Hepatocyte (in vitro differentiated cells): ENCODE measurements at places on chromosomes 11 and 22. TPM values are rescaled to one million over a fixed set of nuclear protein-coding genes. Genes with fewer than 3 reads are reported as not detected.

CCDC87 gene
- 0.36 and 0.53 TPM in 2 replicates for total RNA-seq

- DNase-seq: no peak
- no peak overlapping the region for H3K4me3 ChIP-seq
- H3K27ac ChIP-seq: no peak overlapping the region
- H3K36me3 ChIP-seq: no peaks in the 10 kb centered on the region
Observed at GRCh38 chr22:47113853-47114415, 351.5 kb downstream of the TBC1D22A start.

SOX10 gene
- not detected in 2 replicates for total RNA-seq

MEI1 gene
- not detected in 2 replicates for total RNA-seq

- peaks cover 7% of the 10 kb centered on the region for H3K27me3 ChIP-seq
- no peak for DNase-seq
Observed at GRCh38 chr11:73221996-73222395, 3.9 kb downstream of the P2RY2 start.

CELSR1 gene
- total RNA-seq: 5.8 and 8.7 TPM in 2 replicates

GRCh38 chr22:39294571-39295468 is 24.6 kb downstream of the RPL3 start:
- no peaks in the 10 kb centered on the region for H3K27me3 ChIP-seq
- H3K4me3 ChIP-seq: no peak overlapping the region
- H3K36me3 ChIP-seq: no peaks in the 10 kb centered on the region
- peaks cover 36% of the 10 kb centered on the region for H3K4me1 ChIP-seq

DNA sequence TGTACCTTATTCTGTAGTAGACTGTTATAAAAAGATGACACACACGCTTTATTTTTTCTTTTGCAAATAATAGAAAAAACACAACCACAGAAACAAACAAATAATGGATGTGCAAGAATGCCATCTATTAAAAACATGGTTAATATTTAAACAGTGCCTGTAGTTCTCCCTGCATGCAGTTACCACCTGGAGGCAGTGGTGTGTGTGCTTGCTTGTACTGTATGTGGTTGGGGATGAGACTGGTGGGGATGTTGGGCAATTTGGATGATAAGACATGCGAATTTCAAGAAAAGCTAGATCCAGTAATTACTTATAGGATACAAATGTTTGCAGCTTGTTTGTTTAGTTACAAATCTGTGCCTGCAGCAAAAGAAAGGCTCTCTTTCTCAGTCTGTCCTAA is 3.6 kb downstream of the C11orf87 start:
- H3K4me1 ChIP-seq: no peaks in the 10 kb centered on the region

TNNT3 gene
- total RNA-seq: 19.2 and 20.6 TPM in 2 replicates

DNA sequence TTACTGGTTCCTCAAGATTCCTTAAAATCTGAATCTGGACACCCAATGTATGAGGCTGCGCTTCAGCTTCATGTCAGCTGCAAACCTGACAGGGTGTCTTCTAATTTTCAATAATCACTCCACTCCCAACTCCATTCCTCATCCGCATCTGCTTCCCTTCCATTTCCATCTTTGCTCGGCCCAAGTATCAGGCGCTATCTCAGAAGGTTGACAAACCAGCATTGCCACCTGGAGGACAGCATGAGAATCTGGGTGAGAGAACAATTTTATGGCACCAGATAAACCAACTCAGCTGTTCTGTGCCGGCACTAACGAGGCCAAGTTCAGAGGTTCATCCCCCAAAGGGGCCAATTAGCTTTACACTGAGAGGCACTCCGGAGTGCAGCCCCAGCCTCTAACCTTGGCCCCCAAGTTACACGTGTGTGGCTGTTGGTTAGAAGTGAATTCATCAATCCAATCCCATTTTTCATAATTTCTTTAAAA is 79.1 kb upstream of the LMO2 start:
- H3K36me3 ChIP-seq: no peaks in the 10 kb centered on the region
- H3K27ac ChIP-seq: no peak overlapping the region
- H3K27me3 ChIP-seq: no peaks in the 10 kb centered on the region
- no peaks in the 10 kb centered on the region for H3K4me1 ChIP-seq
- no peak overlapping the region for H3K4me3 ChIP-seq

HIKESHI gene
- 46.2 and 46.6 TPM in 2 replicates for total RNA-seq

SMC1B gene
- total RNA-seq: not detected in 2 replicates

TECTA gene
- total RNA-seq: 0.12 and 0.50 TPM in 2 replicates

DNA sequence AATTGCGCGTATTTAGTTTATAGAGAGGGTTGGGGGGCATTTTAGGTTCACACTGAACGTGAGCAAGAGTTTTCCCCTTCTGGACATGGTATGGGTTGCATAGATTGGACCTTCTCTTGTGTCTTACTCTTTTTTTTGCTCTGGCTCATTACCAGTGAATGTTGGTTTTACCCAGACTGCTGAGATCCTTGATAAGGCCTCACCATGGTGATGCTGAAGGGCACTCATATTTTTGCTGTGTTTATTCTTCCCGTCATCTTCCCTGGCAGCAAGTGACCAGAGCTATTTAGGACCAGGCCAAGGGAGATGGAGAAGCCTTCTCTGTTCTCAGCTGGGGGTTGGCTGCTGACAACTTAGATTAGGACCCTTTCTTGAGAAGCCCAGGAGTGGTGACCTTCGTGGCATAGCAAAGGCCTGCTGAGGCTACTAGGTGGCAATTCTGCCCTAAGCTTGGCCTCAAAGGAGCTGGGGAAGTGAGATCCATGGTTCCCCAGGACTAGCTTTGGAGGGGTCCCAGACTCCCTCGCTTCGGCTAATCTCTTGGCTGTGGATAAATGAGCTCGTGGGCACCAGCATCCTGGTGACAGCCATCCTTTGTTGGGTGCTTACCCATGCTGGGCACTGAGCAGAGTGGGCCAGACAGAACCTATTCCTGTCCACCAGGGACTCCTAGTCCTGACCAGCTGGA is 47.3 kb downstream of the GRIK4 start:
- H3K4me1 ChIP-seq: peaks cover 8% of the 10 kb centered on the region
- no peak for DNase-seq
- H3K27ac ChIP-seq: no peak overlapping the region
- peaks cover 34% of the 10 kb centered on the region for H3K27me3 ChIP-seq
- no peaks in the 10 kb centered on the region for H3K36me3 ChIP-seq

- H3K4me3 ChIP-seq: no peak overlapping the region
- H3K4me1 ChIP-seq: no peaks in the 10 kb centered on the region
- no peak for DNase-seq
- H3K27ac ChIP-seq: no peak overlapping the region
Observed at GRCh38 chr22:45026511-45026910, 16.7 kb upstream of the PHF21B start.

DDX10 gene
- 13.9 and 17.2 TPM in 2 replicates for total RNA-seq

DNA sequence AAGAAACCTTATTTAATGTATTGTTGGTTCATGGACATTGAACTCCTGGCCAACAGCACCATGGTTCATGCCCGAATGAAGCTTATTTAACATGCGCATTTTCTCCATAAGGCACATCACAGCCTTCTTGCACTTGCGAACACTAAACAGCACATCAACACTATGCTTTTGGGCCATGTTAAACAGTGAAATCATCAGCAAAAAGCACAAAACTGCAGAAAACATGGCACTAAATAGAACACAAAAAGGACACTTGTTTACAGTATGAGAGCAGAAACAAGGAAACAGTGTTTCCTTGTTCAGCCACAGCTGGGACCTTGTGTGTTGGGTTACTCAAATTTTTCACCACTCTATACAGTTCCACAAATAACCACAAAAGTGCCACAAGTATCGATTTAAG is 122.3 kb downstream of the MSANTD4 start:
- H3K4me3 ChIP-seq: no peak overlapping the region
- DNase-seq: no peak
- no peak overlapping the region for H3K27ac ChIP-seq
- no peaks in the 10 kb centered on the region for H3K36me3 ChIP-seq
- no peaks in the 10 kb centered on the region for H3K27me3 ChIP-seq

PEX26 gene
- 27.6 and 30.9 TPM in 2 replicates for total RNA-seq

DNA sequence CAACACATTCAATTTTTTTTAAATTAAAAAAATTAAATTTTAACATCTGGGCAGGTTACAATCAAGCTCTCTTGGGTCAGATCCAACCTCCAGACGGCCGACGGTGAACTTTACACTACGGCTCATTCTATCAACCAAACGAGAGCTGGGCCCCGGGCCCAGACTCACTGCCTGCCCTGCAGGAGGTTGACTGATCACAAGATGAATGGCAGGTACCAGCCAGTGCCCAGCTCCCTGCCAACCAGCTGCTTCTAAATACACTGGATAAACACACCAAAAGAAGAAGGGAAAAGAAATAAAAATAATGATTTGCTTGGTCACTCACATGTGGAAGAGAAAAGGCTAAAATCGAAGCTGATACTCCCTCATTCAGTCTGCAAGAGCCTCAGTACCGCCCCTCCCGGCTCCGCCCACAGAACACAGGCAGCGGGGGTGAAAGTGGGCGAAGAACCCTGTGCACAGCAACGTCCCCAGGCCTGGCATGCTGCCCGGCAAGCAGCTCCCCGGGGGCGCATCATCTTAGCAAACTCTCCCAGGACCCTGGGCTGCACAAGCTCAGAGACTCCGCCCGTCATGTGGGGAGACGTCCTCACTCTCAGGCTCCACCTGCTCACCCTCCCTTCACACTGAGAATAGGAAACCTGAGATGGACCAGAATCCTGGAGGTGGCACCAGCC is 303.4 kb downstream of the SHANK2 start:
- no peaks in the 10 kb centered on the region for H3K4me1 ChIP-seq
- H3K27me3 ChIP-seq: no peaks in the 10 kb centered on the region
- H3K4me3 ChIP-seq: no peak overlapping the region
- H3K36me3 ChIP-seq: no peaks in the 10 kb centered on the region
- no peak overlapping the region for H3K27ac ChIP-seq
- DNase-seq: no peak

DNA sequence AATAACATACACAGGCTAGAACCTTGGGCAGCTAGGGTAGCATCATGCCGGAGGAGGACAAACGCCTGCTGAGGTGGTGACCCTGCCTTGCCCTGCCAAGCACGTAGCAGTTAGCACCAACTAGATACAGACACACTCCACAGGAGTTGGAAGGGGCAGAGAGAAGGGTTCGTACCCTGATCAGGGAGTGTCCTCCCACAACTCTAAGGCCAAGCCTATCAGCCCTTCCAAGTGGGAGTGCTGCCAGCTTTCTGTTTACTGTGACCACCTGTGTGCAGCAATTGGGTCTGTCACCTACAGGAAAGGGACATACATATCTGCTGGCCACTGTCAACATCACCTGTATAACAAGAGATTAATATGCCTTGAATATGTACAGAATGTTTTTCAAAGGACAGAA is 1.9 kb upstream of the THAP7 start:
- H3K4me3 ChIP-seq: no peak overlapping the region
- no peaks in the 10 kb centered on the region for H3K27me3 ChIP-seq
- H3K4me1 ChIP-seq: peaks cover 21% of the 10 kb centered on the region
- no peak for DNase-seq
- no peaks in the 10 kb centered on the region for H3K36me3 ChIP-seq
- peak overlapping the region; percentile 99 for H3K27ac ChIP-seq

- no peak overlapping the region for H3K27ac ChIP-seq
- no peaks in the 10 kb centered on the region for H3K4me1 ChIP-seq
- no peak for DNase-seq
- H3K4me3 ChIP-seq: no peak overlapping the region
Observed at GRCh38 chr11:88363648-88364065, 26.1 kb upstream of the CTSC start.

DNA sequence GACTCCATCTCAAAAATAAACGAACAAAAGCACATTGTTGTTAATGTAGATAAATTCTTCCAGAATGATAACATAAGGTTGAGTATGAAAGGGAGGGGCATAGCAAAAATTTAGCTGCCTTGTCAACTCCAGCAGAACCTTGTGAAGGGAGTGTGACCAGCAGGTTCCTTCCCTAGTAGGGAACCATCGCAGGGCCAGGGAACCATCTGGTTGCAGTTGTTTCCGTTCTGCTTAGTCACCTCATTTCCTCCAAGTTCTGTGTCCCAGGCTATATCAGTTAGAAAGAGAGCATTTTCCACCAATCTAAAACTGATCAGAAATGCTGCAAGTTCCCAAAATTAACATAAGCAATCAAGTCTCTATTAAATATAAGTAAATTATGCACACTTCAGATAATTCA is 126.7 kb upstream of the BLID start:
- H3K27me3 ChIP-seq: no peaks in the 10 kb centered on the region
- H3K4me3 ChIP-seq: no peak overlapping the region
- no peaks in the 10 kb centered on the region for H3K4me1 ChIP-seq
- no peak overlapping the region for H3K27ac ChIP-seq
- DNase-seq: no peak
- no peaks in the 10 kb centered on the region for H3K36me3 ChIP-seq

PHETA2 gene
- total RNA-seq: 5.4 and 10.4 TPM in 2 replicates
